Prostate gland (tissue), 2 donors: ENCODE measurements at places on chromosomes 11 and 22.

DNA sequence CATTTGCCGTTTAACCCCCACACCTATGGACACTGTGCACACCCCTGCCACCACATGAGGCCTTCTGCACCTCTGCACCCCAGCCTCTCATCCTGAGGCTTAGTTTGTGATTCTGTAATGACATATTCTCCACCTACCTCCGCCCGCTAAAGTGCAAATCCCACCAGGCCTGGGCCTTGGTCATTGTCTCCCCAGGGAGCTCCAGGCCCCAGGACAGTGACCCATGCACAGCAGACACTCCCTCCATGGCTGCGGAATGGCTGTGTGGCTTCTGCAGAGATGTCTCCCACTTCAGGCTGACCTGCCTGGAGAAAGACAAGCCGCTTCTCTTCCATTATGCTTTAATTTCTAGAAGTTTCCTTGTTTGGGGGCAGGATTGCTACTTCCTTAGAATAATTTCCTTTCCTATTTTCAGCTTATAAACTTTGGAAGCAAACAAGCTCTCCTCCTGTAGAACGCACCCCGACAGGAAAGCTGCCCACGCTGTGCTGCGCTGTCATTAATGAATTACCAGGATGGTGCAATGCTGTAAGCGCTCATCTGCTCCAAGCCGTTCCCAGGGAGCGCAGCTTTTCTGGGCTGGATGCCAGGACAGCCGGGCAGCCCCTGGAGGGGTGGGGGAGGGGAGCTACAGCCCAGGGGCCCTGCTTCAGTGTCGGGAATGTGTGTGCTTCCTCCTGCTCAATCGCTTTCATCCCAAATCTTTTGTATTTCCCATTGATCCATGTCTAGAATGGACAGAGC lies 618.0 kb downstream of the BRD1 start:
- DNase-seq, result no peak

- no peak for DNase-seq
Measured at GRCh38 chr11:2977113-2977512, 15.0 kb downstream of the NAP1L4 start.

DNA sequence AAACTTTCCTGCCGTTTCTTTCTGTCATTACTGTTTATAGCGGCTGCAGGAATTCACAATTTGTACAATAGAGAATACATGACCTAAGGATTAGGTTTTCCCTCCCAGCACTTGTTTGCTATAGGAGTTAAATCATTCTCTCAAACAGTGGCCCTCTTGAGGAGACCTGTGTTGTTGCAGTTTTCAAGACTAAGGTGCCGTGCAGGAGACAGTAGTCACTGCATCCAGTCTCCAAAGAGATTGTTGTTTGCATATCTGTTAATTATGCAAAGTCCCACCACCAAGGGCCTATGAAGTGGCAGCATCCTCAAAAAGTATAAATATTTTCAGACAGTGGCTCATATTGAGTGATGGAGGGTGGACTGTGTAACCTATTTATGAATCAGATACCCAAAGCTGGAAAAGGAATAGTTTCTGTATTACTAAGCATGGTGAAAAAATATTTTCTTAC lies 2.3 kb downstream of the PRSS23 start:
- peak; percentile 28 for DNase-seq

GRCh38 chr11:44852159-44852747 lies 98.4 kb downstream of the TP53I11 start:
- no peak for DNase-seq

- peak; percentile 49 for DNase-seq
Measured at GRCh38 chr11:2797121-2797711, 88.4 kb downstream of the CDKN1C start.

DNA sequence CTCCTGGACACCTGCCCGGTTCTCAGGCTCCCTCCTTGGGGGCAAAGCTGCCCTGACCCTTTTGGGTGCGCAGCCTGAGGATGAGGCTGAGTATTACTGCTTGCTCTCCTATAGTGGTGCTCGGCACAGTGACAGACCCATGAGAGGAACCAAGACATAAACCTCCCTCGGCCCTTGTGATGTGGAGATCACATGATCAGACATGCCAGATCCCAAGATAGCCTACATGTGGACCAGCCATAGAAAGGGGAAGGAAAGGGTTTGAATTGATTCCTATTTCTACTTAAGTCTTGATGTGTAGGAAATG lies 125.3 kb downstream of the VPREB1 start:
- DNase-seq, result no peak

DNA sequence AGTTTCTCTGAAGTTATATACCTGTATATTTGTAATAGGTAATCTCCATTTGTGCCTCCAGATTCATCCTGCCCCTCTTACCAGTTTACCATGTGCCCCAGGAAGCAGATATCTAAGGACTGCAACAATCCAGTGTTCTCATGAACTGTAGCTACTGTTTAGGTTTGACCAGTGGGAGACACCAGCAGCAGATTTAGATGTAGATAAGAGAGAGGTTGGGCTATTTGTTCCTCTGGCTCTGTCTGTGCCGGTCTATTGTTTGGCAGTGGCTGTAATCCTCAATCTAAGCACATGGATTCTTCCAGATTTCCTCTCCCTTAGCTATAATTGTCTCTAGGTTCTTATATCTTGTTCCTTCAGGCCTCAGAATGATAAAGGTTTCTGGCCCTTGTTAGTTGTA lies 88.4 kb downstream of the ANO3 start:
- DNase-seq, result no peak

GRCh38 chr11:69533296-69534165 lies 52.1 kb downstream of the LINC01488 start:
- DNase-seq, result no peak

DNA sequence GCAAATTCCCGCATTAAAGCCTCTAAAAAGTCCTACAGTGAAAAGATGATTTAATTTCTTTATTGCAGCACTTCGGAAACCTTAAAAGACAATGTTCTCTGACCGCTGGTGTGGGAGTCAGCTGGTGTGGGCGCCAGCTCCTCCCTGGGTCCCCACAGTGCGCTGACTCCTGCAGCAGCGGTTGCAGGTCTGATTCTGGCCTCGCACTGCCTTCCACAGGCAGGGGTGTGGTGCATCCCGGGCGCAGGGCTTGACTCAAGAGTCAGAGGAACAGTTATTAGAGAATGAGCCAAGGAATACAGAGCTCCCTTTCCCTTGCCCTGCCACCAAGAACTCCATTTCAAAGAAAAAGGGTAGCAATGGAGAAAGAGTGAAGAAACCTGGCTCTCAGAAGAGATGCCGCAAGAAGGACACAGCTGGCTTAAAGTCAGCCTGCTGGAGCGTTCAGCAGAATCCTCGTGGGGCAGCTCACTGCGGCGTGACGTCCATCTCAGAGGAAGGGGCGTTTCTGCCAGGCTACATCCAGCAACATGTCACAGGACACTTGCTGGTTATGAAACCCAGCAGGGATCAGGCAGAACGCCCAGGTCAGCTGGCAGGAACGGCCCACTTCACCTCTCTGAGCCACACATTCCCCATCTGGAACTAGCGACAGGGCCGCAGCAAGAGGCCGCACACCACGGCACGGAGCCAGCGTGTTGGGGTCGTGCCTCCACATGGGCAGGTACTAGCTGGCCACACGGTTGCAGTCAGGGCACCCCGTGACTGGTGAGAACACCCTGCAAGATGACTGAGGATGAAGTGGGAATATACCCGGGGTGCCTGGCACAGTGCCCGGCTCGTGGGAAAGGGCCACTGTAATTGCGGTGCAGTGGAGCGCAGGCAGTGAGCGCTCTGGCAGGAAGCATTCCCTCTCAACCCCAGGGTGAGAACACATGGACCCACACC lies 18.1 kb upstream of the EFCAB6 start:
- DNase-seq, result no peak

DNA sequence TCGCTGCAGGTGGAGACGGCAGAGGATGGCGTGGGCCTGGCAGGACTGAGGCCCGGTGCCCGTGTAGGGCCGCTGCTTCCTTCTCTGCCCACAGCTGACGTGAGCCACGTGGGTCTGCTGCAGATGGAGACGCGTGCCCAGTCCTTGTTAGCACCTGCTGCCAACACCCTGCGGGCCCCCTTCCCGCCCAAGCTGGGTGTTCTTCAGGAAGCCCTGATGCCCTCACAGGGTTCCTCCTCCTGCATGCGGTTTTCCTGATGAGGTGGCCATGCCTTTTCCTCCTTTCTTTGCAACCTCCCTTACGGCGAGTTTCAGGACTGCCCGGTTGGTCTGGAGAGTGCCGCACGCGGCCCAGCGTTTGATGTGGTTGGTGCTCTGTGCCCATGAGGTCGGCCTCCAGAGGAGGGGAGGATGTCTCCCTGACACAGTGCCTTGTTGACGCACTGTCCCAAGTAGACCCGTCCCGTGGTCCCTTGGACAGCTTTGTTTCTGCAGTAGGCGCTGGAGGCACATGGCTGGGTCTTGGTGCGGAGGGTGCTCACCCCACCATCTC lies 44.7 kb downstream of the AP2A2 start:
- DNase-seq, result no peak

GRCh38 chr11:41245704-41246398 lies 213.6 kb downstream of the LRRC4C start:
- DNase-seq, result no peak

- no peak for DNase-seq
Measured at GRCh38 chr11:61337706-61338470, 4.9 kb downstream of the TKFC start.

- DNase-seq, result no peak
Measured at GRCh38 chr11:82267186-82267585, 466.5 kb downstream of the FAM181B start.

- DNase-seq, result no peak
Measured at GRCh38 chr11:95045812-95046211, 3.4 kb upstream of the KDM4F start.

DNA sequence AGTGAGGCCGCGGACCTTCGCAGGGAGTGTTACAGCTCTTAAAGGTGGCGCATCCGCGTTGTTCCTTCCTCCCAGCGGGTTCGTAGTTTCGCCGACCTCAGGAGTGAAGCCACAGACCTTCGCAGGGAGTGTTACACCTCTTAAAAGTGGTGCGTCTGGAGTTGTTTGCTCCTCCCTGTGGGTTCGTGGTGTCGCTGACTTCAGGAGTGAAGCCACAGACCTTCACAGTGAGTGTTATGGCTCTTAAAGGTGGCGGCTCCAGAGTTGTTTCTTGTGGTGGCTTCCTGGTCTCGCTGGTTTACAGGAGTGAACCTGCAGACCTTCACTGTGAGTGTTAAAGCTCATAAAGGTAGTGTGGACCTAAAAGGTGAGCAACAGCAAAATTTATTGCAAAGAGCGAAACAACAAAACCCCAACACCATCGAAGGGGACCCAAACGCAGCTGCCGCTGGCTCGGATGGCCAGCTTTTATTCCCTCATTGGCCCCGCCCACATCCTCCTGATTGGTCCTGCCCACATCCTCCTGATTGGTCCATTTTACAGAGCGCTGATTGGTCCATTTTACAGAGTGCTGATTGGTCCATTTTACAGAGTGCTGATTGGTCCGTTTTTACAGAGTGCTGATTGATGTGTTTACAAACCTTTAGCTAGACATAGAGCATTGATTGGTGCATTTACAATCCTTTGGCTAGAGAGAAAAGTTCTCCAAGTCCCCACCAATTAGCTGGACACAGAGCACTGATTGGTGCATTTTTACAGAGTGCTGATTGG lies 1.2 kb upstream of the TMEM45B start:
- no peak for DNase-seq

DNA sequence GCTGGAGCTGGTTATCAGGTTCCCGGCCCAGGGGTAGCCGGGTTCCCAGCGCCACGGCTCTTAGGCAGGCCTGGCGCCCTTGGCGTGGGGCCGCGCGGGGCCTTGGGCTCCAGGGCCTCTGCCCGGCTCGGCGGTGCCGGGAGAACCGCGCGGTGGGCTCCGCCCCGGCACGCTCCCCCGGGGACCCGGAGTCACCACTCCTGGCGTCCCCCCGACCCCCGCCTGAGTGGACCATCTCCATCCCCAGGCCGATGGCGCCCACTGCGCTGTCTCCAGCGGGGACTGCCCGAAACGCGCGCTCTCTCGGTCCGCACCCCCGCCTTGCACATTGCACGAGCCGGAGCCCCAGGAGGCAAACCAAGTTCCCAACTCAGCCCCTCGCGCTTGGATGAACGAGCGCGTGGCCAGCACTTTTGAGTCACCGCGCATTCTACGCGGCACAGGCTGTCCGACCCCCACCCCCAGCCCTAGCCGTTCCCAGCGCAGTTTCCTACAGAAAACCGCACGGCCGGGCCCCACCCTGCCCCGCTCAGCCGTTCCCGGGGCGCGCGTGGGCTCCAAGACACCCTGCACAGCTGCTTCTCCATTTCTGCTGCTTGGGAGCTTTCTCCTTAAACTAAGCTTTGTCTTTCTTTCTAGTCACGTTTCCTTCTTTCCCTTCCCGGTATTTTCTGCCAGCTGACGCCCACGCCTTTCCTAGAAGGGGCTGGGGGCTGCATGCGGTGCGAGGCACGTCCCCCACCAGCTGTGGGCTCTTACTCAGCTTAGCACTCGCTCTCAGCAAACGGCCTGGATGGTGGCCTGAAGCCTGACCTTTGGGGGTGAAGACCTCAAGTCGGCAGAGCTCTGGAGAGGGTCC lies 650 bp upstream of the CHID1 start:
- no peak for DNase-seq

- DNase-seq, result no peak
Measured at GRCh38 chr11:20962581-20962980, 293.2 kb downstream of the NELL1 start.

GRCh38 chr11:6203327-6203726 lies 2.0 kb upstream of the C11orf42 start:
- no peak for DNase-seq

- no peak for DNase-seq
Measured at GRCh38 chr11:74226907-74227306, 55.8 kb downstream of the PPME1 start.

- DNase-seq, result peak; percentile 61
Measured at GRCh38 chr11:859394-860131, 16.9 kb downstream of the TSPAN4 start.

DNA sequence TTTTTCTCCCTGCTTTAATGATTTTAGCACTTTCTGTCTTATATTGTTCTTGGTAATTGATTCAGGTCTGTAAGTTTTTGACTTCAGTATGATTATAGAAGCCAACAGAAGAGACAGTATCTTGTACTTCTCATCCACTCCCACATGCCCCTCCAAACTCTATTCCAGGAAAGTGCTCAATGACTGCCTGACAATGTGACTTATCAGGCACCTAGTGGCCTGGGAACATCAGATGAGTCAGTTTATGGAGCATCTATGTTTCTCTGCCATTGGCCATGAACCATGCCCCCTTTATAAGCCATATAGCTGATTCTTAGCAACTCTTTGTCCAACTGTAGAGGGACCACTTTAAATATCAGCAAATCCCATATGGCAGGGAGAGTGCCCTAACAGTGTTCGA lies 179.2 kb upstream of the MTMR2 start:
- no peak for DNase-seq

DNA sequence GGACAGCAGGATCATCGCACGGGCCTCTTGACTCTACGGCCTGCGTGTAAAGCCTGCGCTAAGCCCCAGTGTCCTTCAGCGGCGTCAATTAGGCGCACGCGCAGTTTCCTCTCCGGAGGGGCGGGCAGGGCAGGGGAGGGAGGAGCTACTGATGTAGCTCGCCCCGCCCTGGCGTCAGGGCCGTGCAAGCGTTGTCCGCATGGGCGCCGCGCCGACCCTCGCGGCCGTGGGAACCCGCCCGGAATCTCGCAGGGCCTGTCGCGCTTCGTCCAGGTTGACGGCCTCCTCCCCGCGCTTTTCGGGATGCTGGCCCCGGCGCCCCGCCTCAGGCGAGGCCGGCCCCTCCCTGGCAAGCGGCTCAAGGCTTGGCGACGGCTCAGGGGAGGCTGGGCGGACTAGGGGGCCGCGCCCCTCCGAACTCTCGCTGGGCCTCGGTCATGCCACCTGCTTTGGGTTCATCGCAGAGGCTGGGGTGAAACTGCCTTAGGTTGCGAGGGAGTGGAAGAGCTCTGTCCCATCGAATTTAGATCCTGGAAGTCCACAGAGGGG lies 61.1 kb downstream of the ST3GAL4 start:
- DNase-seq, result peak; percentile 71
